Kasumi-1 (cell line): ENCODE measurements at places on chromosomes 6 and 20.

- DNase-seq, result no peak
Measured at GRCh38 chr6:46284475-46284874, 113.7 kb upstream of the ENPP5 start.

- DNase-seq, result no peak
Measured at GRCh38 chr6:109804020-109804419, 112.9 kb downstream of the FIG4 start.

GRCh38 chr6:145529582-145529981 is 205.7 kb downstream of the EPM2A start:
- no peak for DNase-seq

DNA sequence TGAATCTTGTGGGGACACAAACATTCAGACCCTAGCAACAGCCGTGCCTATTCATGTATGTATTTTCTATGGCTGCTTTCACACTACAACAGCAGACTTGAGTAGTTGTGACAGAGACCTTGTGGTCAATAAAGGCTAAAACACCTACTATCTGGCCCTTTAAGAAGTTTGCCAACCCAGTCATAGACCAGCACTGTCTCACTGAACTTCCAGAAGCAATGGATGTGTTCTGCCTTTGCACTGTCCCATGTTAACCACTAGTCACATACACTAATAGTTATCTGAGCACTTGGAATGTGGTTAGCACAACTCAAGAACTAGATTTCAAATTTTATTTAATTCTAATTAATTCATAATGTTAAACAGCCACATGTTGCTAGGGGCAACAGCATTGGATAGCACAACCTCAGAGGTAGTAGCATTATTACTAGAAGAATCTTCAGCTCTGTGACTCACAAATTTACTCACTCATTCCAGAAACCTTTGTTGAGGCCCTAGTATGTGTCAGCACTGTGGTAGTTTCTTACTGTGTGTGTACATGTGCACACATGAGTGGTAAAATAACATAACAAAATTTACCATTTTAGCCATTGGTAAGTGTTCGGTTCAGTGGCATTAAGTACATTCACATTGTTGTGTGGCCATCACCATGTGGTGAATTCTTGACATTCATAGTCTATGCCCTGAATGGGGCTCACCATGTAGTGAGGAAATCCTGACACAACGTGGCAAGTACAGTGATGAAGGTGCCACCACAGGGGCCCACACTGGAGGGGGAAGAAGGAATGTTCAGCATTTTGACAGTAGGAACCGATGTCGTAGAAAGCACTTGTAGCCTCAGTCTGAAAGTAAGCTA is 107.3 kb downstream of the CEP57L1 start:
- DNase-seq, result no peak

- DNase-seq, result no peak
Measured at GRCh38 chr6:33336495-33336894, 19.0 kb upstream of the ZBTB22 start.

GRCh38 chr6:44920952-44921491 is 407.1 kb upstream of the RUNX2 start:
- no peak for DNase-seq

DNA sequence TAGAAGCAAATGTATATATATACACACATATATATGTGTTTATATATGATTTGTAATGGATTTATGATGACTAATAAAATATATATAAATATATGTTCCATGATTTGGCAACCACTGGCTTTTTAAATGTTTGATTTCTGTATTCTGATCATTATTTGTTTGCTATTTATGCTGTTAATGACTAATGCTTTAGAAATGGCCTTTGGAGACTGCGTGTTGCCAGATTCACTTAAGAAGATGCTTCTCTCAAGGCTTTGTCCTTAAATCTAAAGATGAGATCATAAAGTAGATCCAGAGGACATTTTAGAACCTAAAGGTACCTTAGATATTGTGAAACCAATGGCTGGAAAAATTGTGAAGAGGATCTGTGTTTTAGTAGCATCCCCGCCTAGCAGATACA is 116.0 kb upstream of the SUPT3H start:
- DNase-seq, result no peak

DNA sequence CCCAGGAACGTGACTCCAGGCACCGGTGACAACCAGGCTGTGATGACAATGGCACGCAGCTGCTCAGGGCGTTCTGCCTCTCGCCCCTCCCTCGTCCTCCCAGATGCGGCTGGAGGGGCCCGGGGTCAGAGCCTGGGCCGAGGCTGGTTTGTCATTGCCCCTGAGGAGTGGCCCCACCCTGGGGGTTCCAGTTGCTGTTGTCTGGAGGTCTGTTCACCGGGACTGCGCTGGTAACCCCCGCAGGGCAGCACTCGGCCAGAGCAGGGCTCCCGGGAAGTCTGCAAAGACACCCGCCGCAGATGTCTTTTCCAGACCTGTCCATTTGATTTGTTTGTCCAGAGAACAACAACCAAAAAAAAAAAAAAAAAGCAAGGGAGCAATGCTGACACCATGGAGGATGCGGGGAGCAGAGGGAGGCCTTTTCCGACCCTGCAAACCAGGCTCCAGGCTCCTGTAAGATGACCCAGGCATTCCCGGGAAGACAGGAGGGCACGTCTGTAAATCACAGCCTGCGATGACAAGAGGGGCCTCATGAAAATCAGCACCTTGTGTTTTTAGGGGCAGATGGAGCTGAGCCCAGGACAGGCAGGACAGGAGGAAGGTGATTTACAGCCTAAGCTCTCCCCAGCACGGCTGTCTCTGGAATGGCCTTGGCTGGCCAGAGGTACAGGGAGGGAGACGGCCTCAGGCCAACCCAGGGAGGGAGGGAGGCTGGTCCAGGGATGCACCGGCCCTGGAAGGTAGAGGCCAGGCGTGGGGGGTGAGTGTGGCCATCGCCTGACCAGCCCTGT is 189.3 kb downstream of the ERMARD start:
- no peak for DNase-seq

- DNase-seq, result no peak
Measured at GRCh38 chr6:79494841-79495240, 42.4 kb downstream of the LCA5 start.

DNA sequence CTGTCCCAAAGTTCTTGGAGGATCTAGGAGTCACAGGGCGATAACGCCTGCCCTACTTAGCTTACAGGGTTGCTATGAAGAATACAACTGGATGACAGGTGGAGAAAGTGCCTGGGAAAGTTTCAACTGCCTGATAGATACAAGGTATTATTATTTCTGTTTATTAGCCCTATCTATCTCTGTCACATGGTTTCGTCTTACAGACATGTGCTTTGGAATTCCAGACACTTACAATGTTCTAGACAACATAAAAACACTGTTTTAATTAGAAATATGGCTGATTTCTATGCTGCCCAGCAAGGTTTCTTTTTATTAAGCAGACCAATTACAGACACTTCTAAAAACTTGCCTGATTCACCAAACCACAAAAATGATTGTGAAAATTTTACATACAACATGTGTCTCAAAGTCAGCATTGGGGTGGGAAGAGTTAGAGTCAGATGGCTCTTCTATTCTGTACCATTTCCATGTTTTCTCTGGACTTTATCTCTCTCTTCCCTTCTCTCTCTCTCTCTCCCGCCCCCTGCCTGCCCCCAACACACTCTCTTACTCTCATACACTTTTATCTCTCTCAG is 50.0 kb downstream of the GJA10 start:
- no peak for DNase-seq

DNA sequence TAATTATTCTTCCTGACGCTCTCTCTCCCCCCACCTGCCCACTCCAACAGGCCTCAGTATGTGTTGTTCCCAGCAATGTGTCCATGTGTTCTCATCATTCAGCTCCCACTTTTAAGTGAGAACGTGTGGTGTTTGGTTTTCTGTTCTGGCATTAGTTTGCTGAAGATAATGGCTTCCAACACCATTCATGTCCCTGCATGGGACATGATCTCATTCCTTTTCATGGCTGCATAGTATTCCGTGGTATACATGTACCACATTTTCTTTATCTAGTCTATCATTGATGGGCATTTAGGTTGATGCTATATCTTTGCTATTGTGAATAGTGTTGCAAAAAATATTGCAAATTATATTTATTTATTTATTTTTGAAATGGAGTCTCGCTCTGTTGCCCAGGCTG is 258.0 kb downstream of the TFAP2A start:
- DNase-seq, result no peak

- peak; percentile 38 for DNase-seq
Measured at GRCh38 chr20:44196271-44196670, 9.3 kb upstream of the JPH2 start.

DNA sequence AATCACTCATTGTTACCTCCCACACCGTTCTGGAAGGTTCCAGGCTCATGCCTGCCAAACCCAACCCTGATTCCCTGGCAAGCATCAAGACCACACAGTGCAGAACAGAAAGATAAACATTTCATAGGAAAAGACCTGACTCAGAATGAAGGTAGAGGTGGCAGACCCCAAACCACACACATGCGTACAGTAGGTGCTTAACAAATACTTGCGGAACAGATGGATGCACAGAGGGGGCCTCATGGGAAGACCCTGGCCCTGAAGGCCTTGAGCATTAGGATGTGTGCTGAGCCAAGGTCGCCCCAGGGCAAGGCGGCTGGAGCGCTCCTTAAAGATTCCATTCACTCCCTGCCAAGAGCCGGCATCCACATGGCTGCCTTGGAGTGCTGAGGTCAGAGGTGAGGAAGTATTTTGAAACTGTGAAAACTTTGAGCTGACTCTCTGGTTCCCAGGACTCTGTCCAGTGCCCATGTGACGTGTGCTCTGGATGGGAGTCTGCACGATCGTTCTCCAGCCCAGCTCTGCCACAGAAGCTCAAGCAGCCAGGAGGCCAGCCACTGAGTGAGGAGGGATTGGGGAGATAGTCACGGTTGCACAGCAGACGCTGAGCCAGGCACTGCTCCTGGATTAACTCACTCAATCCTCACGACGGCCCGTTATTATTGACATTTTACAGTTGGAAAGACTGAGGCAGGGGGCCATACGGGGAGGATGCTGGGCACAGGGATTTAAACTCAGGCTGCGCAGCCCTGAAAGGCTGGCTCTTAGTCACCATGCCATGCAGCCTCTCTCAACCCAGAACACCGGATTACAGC is 65.5 kb upstream of the AFDN start:
- no peak for DNase-seq

GRCh38 chr6:89986650-89987074 is 92.4 kb downstream of the GJA10 start:
- no peak for DNase-seq

GRCh38 chr20:1371202-1371782 is 21.6 kb downstream of the FKBP1A start:
- DNase-seq, result no peak
